ENCODE measurements at places on chromosomes 5 and 9.

- peak; percentile 65 for DNase-seq
Measured at GRCh38 chr5:143515829-143516228, 112.3 kb upstream of the NR3C1 start.

DNA sequence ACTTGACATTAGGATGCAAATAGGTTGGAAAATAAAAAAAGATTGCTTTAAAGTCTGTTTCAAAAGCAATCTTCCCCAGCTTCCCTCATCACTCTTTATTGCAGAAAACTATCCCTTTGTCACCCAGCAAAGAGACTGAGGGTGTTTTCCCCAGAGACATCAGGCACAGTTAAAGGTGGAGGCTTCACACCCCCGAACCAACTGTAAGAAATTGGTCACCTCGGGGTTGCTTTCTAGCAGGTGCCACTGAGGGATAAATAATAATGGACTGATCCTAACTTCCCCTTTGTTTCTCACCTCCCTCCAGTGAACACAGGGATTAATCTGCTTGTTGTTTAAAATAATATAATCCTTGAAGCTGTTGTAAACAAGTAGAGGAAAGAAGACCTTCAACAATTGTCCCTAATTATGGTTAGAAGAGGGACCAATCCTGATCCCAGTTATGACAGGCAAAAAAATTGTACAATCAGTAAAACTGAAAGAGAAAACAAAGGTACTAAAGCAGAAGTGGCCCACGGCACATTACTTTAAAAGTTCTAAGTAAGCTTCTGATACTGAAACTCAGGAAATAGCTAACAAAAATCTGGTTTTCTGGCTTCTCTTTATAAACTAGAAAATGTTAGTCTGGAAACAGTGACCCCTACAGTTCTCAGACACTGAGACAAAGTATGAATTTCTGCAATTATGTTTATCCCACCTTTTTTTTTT, 6.6 kb upstream of the PCSK1 start:
- no peak for DNase-seq

GRCh38 chr5:177220576-177220975, 82.9 kb downstream of the RAB24 start:
- no peak for DNase-seq

GRCh38 chr9:108053555-108054061, 564.0 kb upstream of the KLF4 start:
- peak; percentile 61 for DNase-seq

DNA sequence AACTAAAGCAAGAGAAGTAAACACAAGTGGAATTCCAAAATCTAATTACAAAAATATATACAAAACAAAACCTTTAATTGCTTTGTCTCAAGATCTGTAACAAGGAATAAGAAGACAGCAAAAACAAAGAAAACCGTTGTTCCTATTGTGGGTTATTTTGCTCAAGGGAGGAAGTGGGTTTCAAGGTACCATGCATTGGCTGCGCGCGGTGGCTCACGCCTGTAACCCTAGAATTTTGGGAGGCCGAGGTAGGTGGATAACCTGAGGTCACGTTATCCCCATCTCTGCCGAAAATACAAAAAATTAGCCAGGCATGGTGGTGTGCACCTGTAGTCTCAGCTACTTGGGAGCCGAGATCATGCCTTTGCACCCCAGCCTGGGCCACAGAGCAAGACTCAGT, 12.1 kb upstream of the IQGAP2 start:
- no peak for DNase-seq

DNA sequence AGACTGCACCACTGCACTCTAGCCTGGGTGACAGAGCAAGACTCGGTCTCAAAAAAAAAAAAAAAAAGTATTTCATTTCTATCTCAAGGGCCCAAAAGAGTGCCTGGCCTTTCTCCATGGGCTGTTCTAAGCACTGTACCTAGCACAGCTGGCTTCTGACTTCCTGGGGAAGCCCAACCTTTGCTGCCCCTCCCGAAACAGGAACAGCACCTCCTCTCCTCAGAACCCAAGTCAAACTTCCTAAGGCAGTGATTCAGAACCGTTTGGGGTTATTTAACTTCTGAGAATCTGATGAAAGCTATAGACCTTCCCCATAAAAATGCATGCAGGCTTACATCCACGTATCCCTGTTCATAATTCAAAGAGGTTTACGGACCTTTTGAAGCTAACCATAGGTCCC, 57.8 kb downstream of the NRG2 start:
- no peak for DNase-seq

GRCh38 chr9:18676525-18676924, 202.6 kb downstream of the ADAMTSL1 start:
- DNase-seq = no peak

DNA sequence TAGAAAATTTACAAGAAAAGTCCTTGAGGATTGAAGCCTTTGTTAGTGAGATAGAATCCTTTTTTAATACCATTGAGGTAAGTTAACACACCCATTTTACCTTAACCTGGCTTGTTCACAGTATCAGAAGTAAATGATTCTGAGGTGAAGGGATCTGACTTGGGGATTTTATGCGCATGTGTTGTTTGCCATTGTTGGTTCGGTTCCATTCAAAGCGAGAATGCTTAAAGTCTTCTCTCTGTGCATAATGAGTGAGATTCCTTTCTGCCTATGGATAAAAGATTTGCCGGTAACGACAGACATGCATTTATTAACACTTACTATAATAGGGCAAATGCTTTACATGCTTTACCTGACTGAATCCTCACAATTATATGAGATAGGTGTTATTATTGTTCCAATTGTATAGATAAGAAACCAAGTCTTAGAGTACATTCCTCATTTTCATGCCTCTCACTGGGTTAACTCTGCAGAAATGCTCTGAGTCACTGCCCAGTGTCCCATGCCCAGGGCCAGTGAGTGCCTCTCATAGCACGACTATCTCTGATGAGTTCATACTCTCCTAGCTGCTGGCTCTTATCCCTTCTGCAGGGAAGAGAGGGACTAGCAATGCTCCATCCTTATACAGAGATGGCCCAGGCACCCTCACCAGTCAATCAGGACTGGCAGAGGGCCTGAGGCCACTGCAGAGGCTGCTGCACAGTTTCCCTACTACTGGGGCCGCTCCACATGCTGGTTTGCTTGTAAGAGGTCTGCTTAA, 54.4 kb downstream of the CMYA5 start:
- DNase-seq = no peak

GRCh38 chr9:14983599-14983998, 73.4 kb upstream of the FREM1 start:
- no peak for DNase-seq

GRCh38 chr5:133806847-133807246, 161.6 kb downstream of the C5orf15 start:
- DNase-seq = no peak

DNA sequence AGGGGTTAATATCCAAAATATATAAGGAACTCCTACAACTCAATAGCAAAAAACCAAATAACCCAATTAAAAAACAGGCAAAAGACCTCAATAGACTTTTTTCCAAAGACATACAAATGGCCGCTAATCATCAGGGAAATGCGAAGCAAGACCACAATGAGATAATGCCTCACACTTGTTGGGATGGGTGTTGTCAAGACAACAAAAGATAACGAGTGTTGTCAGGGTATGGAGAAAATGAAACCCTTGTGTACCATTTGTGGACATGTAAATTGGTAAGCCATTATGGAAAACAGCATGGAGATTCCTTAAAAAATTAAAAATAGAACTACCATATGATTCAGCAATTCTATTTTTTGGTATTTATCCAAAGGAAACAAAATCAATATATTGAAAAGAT, 620.2 kb downstream of the ACTL7B start:
- no peak for DNase-seq

DNA sequence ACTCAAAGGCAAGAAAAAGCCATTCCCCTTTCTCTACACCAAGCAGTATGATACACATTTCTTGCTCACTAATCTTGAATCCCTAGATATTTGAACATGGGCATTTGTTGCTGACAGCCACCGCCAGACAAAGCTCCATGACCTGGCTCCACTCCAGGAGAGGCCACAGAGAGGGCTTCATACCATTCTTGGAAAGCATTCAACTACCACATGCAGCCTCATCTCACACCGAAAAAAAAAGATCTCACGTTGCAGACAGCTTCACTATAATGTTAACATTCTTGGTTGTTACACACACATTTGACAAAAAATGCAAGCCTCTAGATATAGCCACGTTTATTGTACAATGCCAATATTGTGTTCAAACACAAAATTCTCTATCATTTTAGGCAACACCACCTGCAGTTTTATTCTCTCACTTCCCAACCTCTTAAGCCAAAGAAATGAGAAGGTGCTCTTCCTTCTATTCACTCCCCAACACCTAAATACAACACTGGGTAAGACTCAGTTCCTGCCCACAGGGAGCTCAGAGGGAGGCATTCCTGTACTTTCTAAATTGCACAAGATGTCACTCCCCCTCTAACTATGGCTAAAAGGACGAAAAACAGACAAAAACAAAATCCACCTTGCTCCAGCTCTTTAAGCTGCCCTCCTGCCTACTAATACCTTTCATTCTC, 222.4 kb downstream of the TSSK1B start:
- DNase-seq = peak; percentile 96

- DNase-seq = no peak
Measured at GRCh38 chr9:135693265-135693664, 6.0 kb downstream of the SOHLH1 start.

- DNase-seq = peak; percentile 18
Measured at GRCh38 chr9:2413160-2413805, 208.3 kb upstream of the VLDLR start.

DNA sequence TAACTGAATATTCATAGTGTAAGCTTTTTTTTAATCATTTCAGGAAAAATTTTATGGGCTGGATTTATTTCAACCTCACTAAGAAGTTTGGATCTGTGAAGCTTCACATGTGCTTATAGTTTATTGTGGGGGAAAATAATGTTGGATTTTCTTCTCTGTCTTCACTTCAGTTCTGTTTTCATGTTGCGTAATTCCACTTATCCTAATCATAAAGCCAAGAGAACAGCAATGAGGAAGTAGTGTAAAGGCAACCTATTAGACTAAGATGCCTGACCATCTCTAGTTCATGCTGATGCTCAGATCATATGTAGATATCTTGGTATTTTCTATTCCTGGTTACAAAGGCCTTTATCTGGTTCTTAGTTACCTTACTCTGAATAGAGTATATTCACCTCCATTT, 50.0 kb downstream of the CD180 start:
- DNase-seq = no peak

- DNase-seq = no peak
Measured at GRCh38 chr9:87249029-87249428, 248.6 kb upstream of the DAPK1 start.

- no peak for DNase-seq
Measured at GRCh38 chr5:128083811-128084227, 253 bp downstream of the SLC12A2 start.

DNA sequence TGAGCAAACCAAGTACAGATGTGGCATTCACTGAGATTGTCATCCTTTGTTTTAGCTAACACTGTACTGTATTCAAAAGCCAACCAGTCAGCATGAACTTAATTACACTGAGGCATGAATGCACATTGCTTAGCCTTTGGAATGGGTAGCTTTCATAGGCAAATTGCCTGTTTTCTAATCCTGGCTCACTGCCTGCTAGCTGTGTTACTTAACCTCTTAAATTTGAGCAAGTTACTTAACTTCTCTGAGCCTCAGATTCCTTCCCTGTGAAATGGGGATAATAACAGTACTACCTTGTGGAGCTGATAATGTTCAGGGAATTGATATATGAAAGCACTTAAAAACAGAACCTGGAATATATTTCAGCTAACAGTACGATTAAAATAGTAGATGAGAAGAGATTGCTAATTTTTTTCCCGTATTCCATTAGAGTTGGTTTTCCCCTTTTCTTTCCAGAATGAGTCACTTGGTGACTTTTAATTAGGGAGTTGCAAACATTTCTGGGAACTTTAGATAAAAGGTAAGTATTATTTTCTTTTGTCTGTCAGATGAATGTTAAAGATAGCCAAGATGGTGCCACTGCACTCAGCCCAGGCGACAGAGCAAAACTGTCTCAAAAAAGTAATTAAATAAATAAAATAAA, 43.9 kb downstream of the ARRDC3 start:
- DNase-seq = peak; percentile 40

GRCh38 chr9:136980669-136981478, 1.9 kb upstream of the LCNL1 start:
- DNase-seq = no peak

GRCh38 chr5:20230010-20230409, 242.0 kb upstream of the CDH18 start:
- no peak for DNase-seq

DNA sequence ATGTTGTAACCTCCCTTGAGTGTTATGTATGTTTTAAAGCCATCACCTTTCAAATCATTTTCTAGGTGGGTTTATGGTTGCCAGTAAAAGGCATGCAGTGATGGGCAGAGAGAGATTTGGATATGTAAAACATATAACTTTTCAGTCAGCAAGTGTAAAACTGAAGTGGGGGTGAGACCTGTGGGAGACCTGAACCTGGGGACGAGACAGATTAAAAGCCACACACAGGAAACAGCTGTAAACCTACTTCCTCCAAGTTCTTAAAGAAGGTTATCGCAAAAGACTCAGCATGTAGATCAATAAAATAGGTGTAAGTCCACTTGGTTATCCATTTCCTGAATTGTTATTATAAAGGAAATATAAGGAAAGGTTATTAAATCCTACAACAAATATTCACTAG, 76.6 kb downstream of the YIPF5 start:
- DNase-seq = no peak

All from fibroblast of skin of scalp (primary cell).